ENCODE measurements at places on chromosomes 3 and 15.

DNA sequence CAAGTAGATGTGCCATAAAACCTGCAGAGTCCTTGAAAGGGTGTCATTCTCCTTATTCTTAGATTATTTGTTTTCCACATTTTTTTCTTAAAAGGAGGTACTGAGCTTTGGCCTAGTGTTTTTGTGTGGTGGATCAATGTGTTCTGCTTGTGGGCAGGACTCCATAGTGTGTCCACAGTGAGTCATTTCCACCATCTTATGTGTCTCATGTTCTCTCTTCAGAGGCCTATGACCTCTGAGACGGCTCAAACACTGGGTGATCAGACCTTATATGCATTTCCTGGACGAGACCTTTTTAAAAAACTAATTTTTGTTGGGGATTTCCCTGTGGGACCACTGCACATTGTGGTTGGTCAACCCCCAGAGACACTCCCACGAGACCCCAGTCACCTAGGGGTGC lies 93.4 kb downstream of the CHCHD4 start:
- no peak for DNase-seq

- DNase-seq: no peak
Measured at GRCh38 chr3:133792171-133792763, 13.3 kb upstream of the SRPRB start.

DNA sequence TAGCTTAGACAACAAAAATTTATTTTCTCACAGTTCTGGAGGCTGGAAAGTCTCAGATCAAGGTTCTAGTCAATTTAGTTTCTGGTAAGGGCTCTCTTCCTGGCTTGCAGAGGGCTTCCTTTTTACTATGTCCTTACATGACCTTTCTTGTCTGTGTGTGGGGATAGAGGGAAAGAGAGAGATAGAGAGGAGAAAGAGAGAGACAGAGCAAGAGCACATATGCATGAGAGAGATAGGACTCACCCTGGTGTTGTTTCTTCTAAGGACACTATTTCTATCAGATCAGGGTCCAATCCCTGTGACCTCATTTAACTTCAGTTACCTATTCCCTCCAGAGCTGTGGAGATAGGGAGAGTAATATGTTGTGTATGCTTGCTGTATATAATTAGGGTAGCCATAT lies 44.9 kb upstream of the TEX9 start:
- no peak for DNase-seq

DNA sequence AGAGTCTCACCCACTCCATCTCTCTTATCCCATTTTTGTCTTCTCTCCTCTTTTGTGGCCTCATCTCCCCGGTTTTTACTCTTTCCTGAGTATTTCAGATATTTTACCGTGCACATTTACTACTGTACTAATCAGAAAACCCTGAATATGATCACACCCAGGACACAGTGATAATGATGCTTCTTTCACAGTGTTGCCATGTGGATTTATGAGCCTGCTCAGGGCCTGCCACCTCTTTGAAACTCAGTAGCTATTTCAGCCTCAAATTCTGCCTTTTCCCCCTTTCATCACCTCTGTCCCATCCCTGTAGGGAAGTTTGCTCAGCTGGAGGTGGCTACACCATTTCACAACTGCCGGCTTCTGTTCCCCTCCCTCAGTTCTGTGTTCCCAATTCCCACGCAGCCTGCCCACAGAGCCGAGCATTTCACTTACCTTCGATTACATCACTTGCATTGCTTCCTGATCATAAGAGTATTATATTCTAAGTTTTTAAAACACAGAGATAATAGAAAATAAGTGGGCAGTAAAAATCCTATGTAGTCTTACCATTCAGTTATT lies 33.2 kb downstream of the ARNT2 start:
- no peak for DNase-seq

DNA sequence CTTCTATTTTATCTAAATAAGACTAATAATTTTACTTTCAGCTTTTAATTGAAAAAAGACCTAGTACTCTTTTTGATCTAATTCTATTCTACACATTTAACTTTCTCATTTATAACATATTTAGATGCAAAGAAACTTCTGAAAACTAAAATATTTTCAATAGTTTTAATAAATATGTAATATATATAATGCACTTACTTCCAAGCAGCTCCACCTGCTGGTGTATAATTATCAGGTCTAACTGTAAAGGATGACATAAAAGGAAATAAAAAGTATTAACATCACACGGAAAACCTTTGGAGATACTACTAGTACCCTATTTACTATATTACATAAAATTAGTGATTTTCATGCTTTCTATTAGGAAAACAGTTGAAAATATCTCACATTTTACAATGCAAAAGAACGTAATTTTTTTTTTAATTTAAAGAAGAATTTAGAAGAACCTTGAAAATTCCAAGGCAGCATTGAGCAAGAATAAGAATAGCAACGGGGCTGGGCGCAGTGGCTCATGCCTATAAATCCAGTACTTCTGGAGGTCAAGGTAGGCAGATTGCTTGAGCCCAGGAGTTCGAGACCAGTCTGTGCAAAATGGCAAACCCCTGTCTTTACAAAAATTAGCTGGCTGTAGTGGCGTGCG lies 10.2 kb downstream of the PLSCR5 start:
- no peak for DNase-seq

DNA sequence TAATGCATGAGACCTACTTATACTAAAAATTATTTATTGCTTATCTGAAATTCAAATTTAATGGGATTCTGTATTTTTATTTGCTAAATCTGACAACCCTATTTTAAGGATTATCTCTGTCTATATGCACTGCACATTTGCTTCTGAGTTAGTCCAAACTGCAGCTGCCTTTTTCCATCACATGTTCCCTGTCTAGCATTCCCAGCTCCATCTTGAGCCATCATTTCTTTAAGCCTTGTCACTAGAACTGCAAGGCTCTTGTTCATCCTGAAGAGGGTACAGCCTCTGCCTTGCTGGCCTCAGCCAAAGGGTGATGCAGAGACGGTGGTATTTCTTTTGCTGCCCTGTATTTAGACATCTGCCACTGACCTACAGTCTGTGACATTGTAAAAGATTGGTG lies 125.8 kb upstream of the STT3B start:
- DNase-seq: no peak

GRCh38 chr3:186946756-186947375 lies 16.5 kb downstream of the ST6GAL1 start:
- no peak for DNase-seq

- no peak for DNase-seq
Measured at GRCh38 chr15:33142708-33143107, 51.8 kb downstream of the FMN1 start.

DNA sequence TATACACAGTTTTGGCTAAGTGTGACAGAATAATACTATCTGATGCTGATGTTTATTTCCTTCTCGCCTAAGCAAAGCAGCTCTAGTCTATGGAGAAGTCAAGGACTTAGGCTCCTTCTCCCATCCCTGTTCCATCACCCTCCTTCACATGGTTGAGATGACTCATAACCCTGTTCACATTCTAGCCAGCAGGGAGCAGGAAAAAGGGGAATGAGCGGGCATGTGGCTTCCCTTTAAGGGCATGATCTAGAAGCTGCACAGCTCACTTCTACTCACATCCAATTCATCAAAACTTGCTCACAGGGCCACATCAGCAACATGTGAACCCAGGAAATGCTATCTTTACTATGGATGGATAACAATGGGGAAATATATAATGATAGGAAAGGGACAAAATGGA lies 40.9 kb downstream of the CBLB start:
- DNase-seq: peak; percentile 40

- no peak for DNase-seq
Measured at GRCh38 chr3:71589132-71589531, 5.6 kb upstream of the FOXP1 start.

GRCh38 chr3:134449277-134449676 lies 36.5 kb downstream of the ANAPC13 start:
- DNase-seq: no peak

DNA sequence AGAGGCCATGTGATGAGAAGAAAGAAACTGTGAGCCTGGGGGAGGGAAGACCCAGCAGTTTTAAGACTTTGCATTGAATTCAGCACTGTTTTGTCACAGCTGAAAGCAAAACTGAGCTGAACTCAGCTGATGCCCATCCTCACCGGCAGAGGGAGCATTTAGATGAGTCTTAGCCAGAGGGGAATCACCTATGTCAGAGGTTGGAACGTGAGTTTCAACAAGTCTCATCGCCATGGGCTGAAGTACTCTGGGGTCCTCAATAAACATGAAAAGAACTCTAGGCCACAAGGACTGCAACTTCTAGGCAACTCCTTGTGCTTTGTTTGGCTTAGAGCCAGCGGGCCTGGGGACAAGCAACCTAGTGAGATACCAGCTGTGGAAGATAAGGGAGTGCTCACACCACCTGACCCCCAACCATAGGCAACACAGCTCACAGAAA lies 324.5 kb downstream of the TBL1XR1 start:
- peak; percentile 59 for DNase-seq
